AG04450 (cell line): ENCODE measurements at places on chromosomes 7 and 10. TPM values are rescaled to one million over a fixed set of nuclear protein-coding genes. Genes with fewer than 3 reads are reported as not detected.

Gene ANKRD30A
- not detected in 2 replicates for polyA plus RNA-seq

Gene ASB10
- polyA plus RNA-seq: not detected in 2 replicates

Gene GPR37
- 5.5 and 11.2 TPM in 2 replicates for polyA plus RNA-seq

Gene SORCS3
- polyA plus RNA-seq: not detected in 2 replicates

Gene AKR1C2
- 8.2 and 16.3 TPM in 2 replicates for polyA plus RNA-seq

Gene PLXDC2
- polyA plus RNA-seq: 8.9 and 10.4 TPM in 2 replicates

Gene ERVW-1
- not detected in 2 replicates for polyA plus RNA-seq

Gene PRRT4
- not detected in 2 replicates for polyA plus RNA-seq

Gene HOXA4
- 5.4 and 5.8 TPM in 2 replicates for polyA plus RNA-seq

Gene HSPA12A
- 20.0 and 20.5 TPM in 2 replicates for polyA plus RNA-seq

Gene ST8SIA6
- polyA plus RNA-seq: 0.10 TPM in 1 of 2 replicates, not detected in the other

Gene LRGUK
- polyA plus RNA-seq: 0.07 and 0.09 TPM in 2 replicates

Gene SPDYE16
- polyA plus RNA-seq: not detected in 2 replicates

Gene PTPRN2
- polyA plus RNA-seq: 0.02 and 0.04 TPM in 2 replicates

Gene OR2F2
- polyA plus RNA-seq: not detected in 2 replicates

Gene TBX20
- not detected in 2 replicates for polyA plus RNA-seq

Gene FHIP2A
- polyA plus RNA-seq: 19.2 and 27.3 TPM in 2 replicates

Gene WNT8B
- not detected in 2 replicates for polyA plus RNA-seq
